ENCODE measurements at places on chromosomes 2 and 18.

- no peak for DNase-seq
These were observed 177.9 kb downstream of the CYRIA start for GRCh38 chr2:16487686-16488085.

DNA sequence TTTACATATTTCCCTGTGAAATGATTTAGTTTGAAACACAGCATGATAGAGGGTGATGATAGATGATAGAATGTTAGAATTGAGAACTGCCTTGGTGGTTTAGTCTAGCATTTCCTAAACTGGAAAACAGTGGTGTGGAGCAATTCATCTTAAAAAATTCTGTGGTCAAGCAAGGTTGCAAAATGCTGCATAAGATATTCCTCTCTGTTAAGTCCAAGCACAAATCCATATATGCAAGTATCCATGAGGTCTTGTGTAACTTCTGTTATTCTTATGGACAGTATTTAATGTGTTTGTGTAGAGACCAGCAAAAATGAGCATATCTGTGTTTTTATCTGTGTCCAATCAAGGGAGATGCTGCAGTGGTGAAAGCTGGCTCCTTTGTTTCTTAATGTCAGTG lies 30.0 kb downstream of the CPS1 start:
- no peak for DNase-seq

- no peak for DNase-seq
These were observed 422.7 kb upstream of the TNP1 start for GRCh38 chr2:217282531-217282930.

GRCh38 chr2:232927032-232927792 lies 57.1 kb downstream of the SNORC start:
- no peak for DNase-seq

DNA sequence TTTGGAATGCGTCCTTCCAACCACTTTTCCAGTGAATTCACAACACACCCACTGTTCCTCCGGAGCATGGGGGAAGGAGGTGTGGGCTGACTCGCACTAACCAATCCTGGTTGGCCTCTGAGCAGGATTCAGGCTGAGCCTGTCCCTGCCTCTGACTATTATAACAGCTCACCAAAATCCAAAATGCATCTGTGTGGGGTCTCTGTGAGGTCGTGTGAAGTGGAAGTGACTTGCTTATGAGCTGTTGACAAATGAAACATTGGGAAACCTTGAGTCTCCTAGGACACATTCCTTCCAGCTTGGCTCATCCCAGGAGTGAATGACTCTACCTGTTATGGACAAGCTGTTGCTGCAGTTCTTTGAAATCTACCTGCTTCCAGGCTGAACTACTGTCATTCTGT lies 1.5 kb downstream of the CIDEA start:
- no peak for DNase-seq

GRCh38 chr2:32812316-32812715 lies 134.4 kb upstream of the LTBP1 start:
- DNase-seq, result no peak

DNA sequence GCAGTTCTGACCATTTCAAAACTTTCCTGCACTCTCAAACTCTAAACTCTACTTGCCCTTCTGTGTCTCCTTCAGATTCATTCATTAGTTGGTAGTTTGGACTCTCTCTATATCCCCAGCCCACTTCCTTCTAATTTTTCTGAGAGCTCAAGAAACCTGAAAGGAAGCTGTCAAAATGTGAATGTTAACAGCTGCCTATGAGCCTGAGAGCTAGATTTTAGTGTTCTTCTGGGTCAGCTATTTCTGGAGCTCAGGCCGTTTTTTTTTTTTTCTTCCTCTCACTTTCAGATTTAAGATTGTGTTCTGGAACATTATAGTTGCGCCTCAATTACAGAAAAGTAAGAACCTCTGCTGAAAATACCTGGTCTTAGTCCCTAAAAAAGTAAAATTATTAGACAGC lies 73.1 kb downstream of the RTN4 start:
- no peak for DNase-seq

GRCh38 chr18:903701-904100 lies 970 bp upstream of the ADCYAP1 start:
- no peak for DNase-seq

GRCh38 chr2:137718786-137719185 lies 245.5 kb upstream of the HNMT start:
- DNase-seq, result no peak

DNA sequence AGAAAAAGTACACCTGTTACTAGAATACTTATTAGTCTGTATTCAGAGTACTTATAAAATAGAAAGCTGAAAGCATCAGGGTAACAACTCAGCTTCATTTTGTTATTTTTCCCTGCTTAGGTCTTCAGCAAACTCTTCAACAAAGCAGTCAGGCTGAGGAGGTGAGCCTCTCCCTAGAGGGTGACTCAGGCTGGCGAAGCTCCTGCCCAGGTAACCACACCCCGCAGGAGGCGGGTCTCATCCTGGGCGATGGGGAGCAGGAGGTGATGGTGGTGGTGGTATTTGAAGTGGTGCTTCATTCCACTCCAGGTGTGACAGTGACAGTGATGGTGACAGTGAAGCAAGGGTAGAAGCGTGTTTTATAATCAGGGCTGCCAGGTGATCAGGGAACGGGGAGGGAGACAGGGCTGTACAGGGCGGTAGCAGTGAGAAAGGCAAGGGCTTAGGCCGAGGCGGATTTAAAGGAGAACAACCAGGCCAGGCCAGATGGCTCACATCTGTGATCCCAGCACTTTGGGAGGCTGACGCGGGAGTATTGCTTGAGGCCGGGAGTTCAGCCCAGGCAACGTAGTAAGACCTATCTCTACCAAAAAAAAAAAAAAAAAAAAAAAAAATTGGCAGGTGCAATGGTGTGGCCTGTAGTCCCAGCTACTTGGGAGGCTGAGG lies 127.1 kb downstream of the SOCS6 start:
- no peak for DNase-seq

GRCh38 chr2:98020992-98021713 lies 25.4 kb upstream of the TMEM131 start:
- no peak for DNase-seq

- DNase-seq, result no peak
These were observed 38.1 kb upstream of the LBH start for GRCh38 chr2:30193104-30193681.

DNA sequence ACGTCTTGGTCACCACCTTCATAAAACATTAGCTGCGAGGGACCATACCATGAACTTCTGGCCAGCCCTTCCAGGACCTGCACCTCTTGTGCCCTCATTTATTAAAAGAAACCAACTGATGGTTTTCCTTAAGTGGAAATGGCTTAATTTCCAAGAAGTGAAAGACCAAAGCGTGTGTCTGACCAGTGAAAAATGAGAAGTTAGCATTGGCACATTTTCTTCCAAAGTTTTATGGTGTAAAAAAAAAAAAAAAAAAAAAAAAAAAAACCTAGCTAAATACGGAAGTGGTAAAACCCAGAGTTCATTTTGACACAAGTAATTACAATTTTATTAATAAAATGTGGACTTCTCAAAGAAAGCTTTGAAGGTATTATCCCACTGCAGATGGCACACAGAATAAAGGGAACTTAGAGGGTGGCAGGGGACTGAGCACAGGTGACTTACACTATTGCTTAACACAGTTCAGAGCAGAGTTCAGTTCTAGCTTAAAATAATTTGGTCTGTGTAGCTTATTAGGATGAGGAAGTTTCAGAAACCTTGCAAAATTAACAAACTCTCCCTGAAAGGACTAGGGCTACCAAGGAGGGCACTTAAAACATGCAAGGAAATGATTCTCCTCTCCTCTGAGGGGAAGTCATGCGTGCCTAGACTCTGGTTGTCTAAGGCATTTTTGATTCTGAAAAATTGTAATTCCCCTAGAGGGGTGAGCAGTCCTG lies 42.2 kb upstream of the EPG5 start:
- DNase-seq, result no peak

DNA sequence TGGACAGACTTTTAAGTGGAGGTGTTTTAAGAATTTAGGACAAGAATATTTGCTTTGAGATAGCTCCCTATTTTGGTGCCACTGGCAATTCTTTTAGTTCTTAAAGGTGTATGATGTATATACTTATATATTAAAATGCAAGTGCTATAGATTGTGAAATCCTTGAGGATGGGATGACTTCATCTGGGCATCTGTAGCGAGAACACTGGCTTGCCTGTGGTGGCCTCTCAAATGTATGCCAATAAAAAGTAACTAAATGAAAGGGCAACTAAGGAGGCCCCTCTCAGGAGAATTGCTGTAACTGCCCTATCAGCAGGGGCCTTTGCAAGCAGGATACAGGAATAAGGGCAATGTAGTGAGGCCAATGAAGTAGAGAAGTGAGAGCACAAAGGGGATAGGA lies 2.6 kb upstream of the THUMPD2 start:
- DNase-seq, result no peak

- no peak for DNase-seq
These were observed 123.2 kb downstream of the SMAD7 start for GRCh38 chr18:48827291-48828193.

- no peak for DNase-seq
These were observed 183.2 kb downstream of the FAM210A start for GRCh38 chr18:13543144-13543543.

GRCh38 chr2:165572151-165572550 lies 102.7 kb downstream of the CSRNP3 start:
- DNase-seq, result no peak

GRCh38 chr2:24412812-24413211 lies 52.5 kb upstream of the ITSN2 start:
- DNase-seq, result no peak

DNA sequence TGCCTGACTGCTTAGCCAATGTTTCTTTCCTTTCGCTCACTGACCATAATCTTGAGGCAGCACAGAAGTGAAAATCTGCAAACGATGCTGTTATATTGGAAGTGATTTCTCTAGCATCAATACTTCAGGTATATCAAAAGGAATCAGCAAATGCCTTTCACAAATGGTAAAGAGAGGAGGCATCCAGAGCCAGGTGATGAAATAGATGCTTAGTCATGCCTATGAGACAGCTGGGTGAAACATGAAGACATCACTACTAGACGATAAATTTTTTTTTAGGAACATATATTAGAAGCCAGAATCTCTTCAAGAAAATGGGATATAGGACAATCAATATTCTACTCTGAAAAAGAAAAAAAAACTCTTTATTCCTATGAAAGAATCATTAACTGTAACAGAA lies 249.2 kb upstream of the SLC39A10 start:
- DNase-seq, result no peak

GRCh38 chr2:97994476-97994875 lies 1.3 kb downstream of the TMEM131 start:
- no peak for DNase-seq

DNA sequence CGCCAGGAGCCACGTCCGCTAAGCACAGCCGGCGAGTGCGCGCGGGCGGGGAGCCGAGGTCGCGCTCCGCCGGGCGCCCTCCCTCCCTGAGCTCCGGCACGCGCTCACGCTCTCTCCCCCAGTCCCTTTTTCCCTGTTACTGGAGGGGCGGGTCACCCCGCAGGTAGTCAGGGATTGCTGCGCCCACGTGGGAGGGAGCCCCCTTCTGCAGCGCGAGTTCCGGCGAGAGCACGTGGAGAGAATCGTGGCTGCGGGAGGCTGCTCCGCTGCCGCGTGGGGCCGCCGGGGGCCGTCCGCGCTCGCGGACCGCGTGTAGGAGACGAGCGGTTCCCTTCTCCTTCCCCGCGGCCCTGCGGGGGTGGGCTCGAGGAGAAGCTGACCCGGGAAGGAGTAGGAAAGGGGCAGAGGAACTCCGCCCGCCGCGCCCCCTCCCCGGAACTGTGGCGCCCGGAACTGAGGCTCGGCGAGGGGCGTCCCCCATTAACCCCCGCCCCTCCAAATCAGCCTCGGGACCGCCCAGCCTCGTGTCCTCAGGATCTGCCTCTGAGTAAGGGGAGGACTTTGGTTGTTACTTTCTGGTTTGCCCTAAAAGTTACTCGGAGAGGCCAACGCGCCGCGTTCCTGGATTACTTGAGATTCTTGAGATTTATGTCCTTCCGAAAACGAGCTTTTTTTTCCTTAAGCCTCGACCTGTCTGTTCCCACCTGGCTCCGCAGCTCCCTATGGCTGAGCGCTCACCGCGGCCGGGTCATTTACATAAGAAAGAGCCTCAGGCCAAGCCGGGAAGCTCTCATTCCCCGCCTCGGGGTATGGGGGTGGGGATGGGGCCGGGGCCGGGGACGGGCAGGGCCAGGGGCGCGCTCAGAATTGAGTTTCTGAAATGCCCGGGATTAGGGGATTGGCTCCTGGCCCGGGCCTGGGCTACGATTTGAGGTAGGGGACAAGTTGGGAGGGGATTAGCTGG lies 1.1 kb downstream of the HK2 start:
- peak; percentile 89 for DNase-seq

- DNase-seq, result no peak
These were observed 45.2 kb upstream of the RAB6C start for GRCh38 chr2:129934044-129934822.

- peak; percentile 87 for DNase-seq
These were observed at the start of gene TBC1D8 for GRCh38 chr2:101151146-101151858. Gene TBC1D8 (minus strand): TSS chr2:101151382. CDS start chr2:101151253, 129 bp downstream.

GRCh38 chr18:59293317-59293716 lies 20.1 kb upstream of the RAX start:
- DNase-seq, result no peak

DNA sequence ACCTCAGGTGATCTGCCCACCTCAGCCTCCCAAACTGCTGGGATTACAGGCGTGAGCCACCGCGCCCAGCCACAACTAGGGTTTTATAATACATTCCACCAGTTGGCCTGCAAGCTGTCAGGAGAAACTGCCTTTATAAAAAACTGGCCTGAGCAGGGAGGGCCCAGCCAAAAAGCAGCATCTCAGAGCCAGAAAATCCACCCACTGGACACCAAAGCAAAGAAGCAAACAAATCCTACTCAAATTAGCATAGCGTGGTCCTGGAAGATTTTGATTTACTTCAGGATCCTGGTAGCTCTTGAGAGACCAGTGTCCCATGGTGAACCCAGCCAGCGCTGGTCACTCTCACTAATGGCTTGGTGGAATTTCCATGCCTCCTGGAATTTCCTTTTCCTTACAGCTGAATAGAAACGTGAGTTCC lies 60.0 kb upstream of the PXDN start:
- DNase-seq, result no peak

DNA sequence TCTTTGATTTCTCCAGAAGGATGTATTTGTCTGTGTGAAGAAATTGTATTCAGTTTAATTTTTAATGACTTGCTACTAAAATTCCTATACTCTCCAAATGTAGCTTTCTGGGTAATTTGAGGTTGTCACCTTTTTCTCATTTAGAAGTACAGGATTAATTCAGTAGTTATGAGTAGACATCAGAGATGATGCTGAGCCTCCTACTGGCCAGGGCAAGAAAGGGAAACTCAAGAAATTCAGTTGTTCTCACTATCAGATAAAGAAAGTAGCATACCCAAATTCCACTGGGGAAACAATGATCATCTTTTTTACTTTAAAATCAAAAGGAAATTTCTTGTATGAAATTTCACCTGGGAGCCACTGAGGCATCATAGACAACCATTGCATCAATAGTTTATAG lies 199.4 kb downstream of the SATB2 start:
- DNase-seq, result no peak

- DNase-seq, result no peak
These were observed 81.8 kb downstream of the MBD5 start for GRCh38 chr2:148102641-148103040.

- DNase-seq, result no peak
These were observed 76.8 kb downstream of the PPP1R1C start for GRCh38 chr2:182062329-182062972.

Data from activated effector memory CD4-positive, alpha-beta T cell treated with anti-CD3 and anti-CD28 coated beads, Interleukin-2, amount 50 U/mL, for 16 hours (primary cell).